ENCODE measurements at places on chromosomes 6 and 20.

DNA sequence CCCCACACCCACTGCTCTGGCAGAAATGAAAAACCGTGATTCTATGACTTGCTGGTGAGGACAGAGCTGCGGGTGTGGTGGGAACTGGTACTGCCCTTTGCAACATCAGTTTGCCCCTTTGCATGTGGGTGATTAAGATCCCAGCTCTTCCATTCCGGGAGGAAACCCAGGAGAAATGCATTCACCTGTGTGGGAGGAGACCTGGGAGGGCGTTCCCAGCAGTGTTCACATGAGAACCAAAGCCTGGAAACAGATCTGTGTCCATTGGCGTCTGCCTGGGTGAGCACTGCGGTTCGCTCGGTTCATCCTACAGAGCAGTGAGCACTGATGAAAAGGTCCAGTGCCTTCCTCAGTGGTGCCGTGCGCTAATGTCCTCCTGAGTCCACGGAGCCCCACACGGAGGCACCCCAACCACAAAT lies 89.7 kb downstream of the SMOC2 start:
- DNase-seq: no peak

- peak; percentile 15 for DNase-seq
Measured at GRCh38 chr6:105452924-105453756, 50.3 kb upstream of the PREP start.

DNA sequence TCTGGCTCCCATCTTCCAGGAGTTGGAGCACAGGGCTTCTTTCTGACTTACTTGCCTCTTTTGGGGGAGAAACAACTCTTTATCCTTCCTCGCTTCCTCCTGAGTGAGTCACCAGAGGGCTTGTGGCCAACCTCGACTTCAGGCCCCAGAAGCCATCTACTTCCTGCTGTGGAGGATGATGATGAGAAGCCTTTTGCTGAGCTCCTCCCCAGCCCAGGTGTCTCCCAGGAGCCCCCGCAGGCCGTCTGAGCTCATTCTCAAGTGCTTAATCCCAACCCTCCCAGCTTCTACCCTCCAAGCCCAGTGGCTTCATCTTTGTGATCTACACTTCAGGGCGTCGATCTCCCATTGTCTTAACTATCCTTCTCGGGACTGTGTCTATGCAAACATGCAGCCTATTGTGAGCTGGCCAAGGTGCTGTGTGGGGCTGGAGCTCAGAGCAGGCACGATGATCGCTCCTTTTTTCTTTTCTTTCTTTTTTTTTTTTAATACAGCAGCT lies 27.9 kb downstream of the SDCBP2 start:
- peak; percentile 66 for DNase-seq

DNA sequence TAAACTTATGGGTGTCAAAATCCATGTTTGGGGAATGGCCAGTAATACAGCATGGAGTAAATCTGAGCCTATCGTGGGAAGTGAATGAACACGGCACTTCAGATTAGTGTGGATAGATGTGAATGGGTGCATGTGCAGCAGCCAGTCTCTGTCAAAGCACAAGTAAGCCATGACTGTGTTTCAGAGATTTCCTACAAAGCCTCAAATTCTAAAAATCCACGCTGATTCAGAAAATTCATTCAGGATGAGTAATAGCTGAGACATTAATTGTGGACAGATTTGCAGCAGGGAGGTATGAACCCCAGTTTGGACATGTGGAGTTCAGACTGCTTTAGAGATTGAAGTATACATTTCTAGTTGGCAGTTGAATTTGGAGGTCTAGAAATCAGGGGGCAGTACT lies 115.1 kb downstream of the QKI start:
- DNase-seq: no peak

DNA sequence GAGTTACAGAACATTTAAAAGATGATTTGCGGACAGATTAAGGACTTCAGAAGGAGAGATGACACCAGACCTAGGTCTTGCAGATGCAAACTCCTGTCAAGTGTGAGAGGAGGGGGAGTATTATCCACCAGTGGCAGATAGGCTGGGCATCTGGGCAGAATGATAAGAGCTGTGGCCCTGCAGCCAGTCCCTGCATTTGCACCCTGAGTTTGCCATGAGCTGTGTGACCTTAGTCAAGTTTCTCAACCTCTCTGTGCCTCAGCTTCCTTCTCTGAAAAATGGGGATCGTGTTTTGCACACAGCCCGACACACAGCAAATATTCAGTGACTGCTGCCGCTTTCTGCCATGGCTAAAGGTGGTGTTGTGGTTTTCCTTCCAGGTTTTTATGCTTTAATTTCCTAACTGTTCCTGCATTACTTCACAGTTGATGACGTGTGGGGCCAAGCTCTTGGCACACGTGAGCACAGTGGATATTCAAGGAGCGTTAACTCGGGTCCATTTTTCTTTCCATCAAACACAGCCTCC lies 516.2 kb downstream of the CDH26 start:
- DNase-seq: no peak

- DNase-seq: no peak
Measured at GRCh38 chr20:15673206-15673605, 900.0 kb downstream of the KIF16B start.

GRCh38 chr6:3625980-3626563 lies 125.4 kb downstream of the PXDC1 start:
- DNase-seq: no peak

GRCh38 chr6:43834528-43835155 lies 64.6 kb downstream of the VEGFA start:
- no peak for DNase-seq

DNA sequence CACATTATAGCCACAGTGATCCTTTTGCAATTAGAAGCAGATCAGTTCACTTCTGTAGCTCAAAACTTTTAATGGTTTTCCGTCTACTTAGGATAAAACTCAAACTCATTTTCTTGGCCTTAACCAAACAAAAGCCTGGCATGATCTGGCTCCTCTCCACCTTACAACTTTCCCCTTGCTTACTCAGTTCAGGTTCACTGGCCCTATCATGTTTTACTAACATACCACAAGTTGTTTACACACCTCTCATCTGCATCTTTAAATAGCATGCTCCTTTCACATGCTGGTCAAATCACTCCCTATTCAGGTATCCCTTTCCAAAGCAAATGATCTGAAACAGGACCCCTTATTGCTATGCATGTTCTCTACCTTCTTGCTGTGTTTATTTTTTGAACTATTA lies 191.4 kb upstream of the FAM83B start:
- DNase-seq: no peak

- DNase-seq: no peak
Measured at GRCh38 chr20:23346002-23346401, 4.6 kb upstream of the NXT1 start.

DNA sequence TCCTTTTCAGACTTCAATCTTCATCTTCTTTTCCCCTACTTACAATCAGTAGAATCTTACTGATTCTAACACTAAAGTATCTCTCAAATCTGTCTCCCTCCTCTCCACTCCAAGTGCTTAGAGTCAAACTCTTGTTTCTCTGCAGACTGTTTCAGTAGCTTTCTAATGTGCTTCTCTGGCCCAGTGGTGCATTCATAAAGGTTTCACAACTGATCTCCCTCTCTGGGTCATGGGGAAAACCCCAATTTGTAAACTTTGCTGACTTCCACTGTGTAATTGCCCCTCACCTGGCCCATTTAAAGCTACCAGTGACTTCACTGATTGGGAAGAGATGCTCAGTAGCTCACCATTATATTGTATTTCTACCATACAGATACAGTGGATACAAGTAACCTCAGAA lies 183.6 kb downstream of the FAXC start:
- DNase-seq: no peak

- DNase-seq: no peak
Measured at GRCh38 chr6:142958343-142958742, 13.4 kb upstream of the HIVEP2 start.

DNA sequence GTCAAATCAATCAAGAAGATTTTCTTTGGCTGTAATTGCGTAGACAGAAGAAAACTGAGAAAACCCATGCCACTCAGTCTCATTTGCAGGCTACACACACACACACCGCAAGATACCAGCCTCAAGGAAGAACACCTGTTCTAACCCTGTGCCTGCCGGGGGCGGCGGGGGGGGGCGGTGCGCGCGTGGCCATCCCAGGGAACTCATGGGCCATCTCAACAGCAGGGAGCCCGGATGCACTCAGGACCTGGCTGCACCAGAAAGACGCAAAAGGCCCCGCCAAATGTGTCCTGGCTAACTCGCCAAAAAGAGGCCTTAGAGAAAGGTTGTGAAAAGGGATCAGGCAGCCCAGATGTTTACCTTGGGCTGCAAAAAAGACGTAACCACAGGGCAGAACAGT lies 2.1 kb downstream of the B3GAT2 start:
- no peak for DNase-seq

DNA sequence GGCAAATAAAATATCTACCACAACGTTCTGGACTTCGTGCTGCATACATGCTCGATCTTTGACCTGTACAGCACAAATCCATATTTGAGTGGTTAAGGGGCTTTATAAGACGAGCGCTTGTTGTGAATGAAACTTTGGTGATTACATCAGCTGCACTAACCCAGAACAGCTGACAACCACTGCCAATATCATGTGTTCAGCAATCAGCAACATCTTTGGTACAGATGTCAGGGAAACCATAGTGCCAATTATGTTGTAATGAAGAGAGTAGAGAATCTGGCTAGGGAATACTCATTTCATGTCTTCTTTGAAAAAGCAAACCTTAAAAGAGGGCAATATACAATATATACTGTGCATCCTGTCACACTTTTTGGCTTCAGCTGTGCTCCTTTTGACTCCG lies 188.6 kb upstream of the NT5E start:
- no peak for DNase-seq

GRCh38 chr6:41413250-41413649 lies 77.8 kb downstream of the NCR2 start:
- DNase-seq: no peak

DNA sequence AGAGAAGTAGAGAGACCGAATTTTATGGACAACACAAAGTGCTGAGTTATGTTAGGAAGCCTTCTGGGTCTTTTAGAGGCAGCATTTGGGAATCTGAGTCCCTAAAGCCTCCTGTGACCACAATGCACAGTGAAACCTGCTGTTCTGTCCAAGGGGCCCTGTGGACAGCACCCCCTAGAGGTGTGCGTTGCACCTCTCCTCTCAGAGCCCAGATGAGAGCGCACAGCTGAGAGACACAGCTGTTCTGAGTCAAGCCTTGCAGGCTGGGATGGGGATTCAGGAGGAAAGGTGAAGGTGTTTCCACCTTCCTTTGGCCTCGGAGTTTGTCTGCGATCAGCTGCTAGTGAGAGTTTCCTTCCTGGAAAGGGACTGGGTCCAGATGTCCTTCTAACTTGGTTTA lies 13.0 kb downstream of the PCK1 start:
- no peak for DNase-seq

DNA sequence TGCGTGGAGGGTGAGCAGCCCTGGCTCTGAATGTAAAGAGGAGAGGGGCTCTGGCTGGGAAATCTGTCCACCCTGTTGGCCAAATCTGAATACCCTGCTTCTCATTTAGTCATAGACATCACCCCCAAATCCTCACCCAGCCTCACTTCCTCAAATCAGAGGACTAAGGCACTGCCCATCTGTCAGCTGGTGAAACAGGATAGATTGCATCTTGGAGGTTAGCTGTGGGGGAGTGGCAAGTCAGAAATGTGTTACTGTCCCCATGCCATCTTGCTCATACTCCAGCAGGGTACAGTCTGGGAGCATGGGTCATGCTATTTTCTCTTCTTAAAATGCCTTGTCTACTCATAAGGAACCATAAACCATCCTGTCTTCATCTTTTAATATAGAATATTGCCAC lies 9.5 kb upstream of the DTNBP1 start:
- DNase-seq: no peak

- no peak for DNase-seq
Measured at GRCh38 chr20:25059866-25060465, 2.0 kb upstream of the ACSS1 start.

DNA sequence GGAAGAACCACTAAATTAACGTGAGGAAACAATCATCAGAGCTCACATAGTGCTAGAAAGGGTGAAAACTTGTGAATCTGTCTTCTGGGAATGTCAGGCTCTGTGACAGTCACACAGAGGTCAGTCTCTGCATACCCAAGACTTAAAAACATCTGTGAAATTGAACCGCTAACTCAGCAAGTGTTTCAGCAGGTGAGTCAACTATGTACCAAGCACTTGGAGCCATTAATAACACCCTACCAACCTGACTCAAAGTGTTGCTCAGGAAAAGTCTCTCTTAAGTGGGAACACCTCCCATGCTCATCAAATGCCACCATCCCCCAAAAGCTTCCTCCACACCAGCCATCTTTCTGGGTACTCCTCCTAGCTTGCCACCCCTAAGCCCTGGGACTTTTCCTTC lies 92.3 kb upstream of the CARMIL1 start:
- no peak for DNase-seq

- peak; percentile 19 for DNase-seq
Measured at GRCh38 chr20:20712004-20712473, 405 bp downstream of the RALGAPA2 start.

GRCh38 chr20:59095140-59095539 lies 52.6 kb upstream of the PRELID3B start:
- no peak for DNase-seq

DNA sequence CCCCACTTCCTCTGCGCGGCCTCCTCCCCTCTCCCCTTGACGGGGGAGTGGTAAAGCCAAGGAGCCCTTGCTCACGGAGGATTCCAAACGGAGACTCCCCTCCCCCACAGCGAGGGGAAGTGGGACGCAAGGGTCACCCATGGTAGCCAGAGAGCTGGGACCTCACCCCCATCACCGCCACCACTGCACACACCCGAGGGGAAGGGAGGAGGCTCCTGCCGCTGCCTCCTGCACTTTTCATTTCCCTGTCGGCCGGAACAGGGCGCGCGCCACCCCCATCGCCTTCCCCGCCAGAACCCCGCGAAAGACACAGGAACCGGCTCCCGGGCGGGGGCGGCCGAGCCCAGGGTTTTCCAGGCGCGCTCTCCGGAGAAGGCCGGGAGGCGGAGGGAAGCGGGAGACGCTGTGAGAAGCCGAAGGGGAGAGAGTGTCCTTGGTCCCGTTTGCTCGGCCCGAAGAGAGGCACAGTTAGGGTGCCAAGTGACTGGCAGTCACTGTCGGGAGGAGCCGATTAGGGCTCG lies 789 bp downstream of the CCND3 start:
- DNase-seq: peak; percentile 77

GRCh38 chr6:154241581-154241980 lies 115.0 kb downstream of the IPCEF1 start:
- no peak for DNase-seq

DNA sequence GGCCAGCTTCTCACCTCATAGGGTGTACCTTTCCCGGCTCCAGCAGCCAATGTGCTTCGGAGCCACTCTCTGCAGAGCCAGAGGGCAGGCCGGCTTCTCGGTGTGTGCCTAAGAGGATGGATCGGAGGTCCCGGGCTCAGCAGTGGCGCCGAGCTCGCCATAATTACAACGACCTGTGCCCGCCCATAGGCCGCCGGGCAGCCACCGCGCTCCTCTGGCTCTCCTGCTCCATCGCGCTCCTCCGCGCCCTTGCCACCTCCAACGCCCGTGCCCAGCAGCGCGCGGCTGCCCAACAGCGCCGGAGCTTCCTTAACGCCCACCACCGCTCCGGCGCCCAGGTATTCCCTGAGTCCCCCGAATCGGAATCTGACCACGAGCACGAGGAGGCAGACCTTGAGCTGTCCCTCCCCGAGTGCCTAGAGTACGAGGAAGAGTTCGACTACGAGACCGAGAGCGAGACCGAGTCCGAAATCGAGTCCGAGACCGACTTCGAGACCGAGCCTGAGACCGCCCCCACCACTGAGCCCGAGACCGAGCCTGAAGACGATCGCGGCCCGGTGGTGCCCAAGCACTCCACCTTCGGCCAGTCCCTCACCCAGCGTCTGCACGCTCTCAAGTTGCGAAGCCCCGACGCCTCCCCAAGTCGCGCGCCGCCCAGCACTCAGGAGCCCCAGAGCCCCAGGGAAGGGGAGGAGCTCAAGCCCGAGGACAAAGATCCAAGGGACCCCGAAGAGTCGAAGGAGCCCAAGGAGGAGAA lies 10.5 kb downstream of the GNAS-AS1 start:
- DNase-seq: peak; percentile 12

Measured in stimulated activated CD4-positive, alpha-beta T cell treated with anti-CD3 and anti-CD28 coated beads, Interleukin-15, amount 100 ng/mL, for 24 hours (primary cell).